ENCODE measurements at places on chromosomes 5 and 9.

- no peaks in the 10 kb centered on the region for H3K27me3 ChIP-seq
- H3K4me1 ChIP-seq: peaks cover 10% of the 10 kb centered on the region
- no peaks in the 10 kb centered on the region for H3K36me3 ChIP-seq
- no peak overlapping the region for H3K27ac ChIP-seq
- H3K4me3 ChIP-seq: no peak overlapping the region
Observed at GRCh38 chr9:34321451-34321850, 7.6 kb downstream of the KIF24 start.

DNA sequence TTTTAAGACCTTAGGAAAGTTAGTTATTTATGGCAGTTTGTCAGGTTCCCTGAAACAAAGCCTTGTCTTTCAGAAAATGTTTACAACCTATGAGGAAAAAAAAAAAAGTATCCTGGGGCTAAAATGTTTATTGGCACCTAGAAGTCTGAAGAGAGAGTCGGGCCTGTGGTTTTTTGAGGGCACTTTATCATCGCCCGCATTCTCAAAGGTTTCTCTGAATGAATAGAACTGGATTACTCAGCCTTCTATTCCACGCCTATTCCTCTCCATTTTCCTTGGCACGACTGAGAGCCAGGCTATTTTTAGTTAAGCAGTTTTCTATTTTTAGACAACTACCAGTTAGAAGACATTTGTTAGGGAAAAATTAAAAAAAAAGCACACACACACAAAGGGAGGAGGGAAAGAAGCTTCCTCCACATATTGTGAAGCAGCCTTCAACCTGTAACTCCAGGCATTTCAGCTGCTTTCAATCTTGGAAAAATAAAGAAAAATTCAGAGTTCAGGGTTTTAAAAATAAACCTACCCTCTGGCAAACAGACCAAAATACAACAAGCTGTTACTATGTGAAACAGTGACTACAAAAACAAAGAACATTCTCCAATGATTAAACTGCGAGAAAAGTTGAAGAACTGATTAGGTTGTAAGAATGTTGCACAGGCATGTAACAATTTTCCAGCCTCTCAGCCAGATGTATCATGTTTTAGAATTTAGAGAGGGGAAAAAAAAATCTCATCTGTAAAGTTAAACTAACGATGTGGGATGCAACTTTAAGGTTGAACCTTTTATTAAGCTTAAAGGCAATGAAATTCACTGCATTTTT lies 97.0 kb downstream of the MEF2C start:
- no peaks in the 10 kb centered on the region for H3K27me3 ChIP-seq
- DNase-seq: no peak
- H3K27ac ChIP-seq: peak overlapping the region; percentile 84
- peak overlapping the region; percentile 42 for H3K4me3 ChIP-seq
- peaks cover 23% of the 10 kb centered on the region for H3K4me1 ChIP-seq
- no peaks in the 10 kb centered on the region for H3K36me3 ChIP-seq

DNA sequence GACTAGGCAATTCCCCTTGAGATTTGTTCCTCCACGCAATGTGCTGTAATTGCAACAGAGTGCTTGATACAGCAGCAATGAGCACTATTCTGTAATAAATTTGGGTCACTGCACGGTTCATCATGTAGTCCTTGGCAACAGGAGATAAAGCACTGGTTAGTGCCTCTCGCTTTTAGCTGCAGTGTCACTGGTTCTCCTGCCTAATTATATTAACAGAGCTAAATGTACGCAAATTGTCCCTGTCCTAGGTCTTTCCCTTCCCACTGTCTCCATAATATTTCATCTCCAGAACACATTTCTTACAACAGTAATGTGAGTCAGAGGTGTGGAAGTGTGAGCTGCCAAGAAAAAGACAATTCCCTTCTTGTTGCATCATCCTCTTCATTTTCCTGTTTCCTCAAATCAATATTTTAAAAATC lies 553.1 kb downstream of the ZNF608 start:
- H3K36me3 ChIP-seq: no peaks in the 10 kb centered on the region
- no peak overlapping the region for H3K27ac ChIP-seq
- H3K4me3 ChIP-seq: no peak overlapping the region
- H3K4me1 ChIP-seq: peaks cover 41% of the 10 kb centered on the region
- H3K27me3 ChIP-seq: peaks cover 27% of the 10 kb centered on the region

DNA sequence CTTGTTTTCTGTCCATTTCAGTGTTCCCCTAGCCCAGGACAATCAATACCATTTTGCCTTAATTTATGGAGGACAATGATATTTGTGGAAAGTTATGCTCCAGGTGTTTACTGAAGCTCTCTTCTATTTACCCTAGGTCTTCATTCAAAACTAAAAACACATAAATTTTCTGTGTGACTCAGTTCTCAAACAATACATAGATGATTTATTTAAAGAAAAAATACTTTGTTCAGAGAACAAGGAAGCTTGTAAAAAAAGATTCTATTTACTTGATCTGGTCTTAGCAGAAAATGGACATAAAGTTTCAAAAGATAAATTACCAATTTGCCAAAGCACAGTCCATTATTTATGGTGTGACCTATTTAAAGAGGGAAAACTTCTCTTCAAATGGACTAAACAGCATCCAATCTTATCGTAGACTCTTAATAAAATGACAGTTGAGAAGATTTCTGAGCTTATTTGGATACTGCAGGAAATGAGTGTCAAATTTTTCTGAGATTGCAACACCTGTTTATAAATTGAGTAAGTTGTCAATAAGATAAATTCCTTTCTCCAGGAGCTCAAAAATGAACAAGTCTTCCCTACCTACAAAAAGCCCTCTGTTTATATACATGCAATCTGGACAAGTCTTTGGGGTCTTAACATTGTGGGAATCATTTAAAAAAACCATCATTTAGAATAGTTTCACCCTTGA lies 627.2 kb downstream of the PSAT1 start:
- H3K4me3 ChIP-seq: no peak overlapping the region
- H3K36me3 ChIP-seq: no peaks in the 10 kb centered on the region
- H3K4me1 ChIP-seq: no peaks in the 10 kb centered on the region
- DNase-seq: no peak
- no peak overlapping the region for H3K27ac ChIP-seq

DNA sequence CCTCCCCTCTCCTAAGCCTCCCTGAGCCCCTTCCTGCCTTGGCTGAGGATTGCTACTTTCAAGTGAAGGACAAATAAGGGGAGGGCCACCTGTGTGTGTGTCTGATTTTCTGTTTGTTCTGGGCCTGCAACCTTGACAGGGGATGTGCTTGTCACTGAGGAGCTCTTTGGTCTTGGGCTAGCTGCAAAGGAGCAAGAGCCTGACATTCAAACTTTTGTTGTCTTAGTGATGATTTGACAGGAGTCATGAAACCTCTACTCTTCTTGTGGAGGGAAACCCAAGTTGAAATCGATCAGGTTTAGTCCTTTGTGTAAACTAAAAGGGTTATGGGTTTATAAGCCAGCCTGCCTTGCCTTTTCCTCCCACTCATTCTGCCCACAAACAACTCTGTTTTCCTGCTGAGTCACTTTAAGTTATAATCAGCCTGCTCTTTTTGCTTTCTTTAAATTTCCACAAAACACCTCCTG lies 16.9 kb downstream of the CLTA start:
- peaks cover 49% of the 10 kb centered on the region for H3K36me3 ChIP-seq
- H3K27ac ChIP-seq: no peak overlapping the region
- H3K4me1 ChIP-seq: no peaks in the 10 kb centered on the region
- H3K4me3 ChIP-seq: no peak overlapping the region
- no peak for DNase-seq

- no peaks in the 10 kb centered on the region for H3K36me3 ChIP-seq
- peaks cover 16% of the 10 kb centered on the region for H3K27me3 ChIP-seq
- no peak overlapping the region for H3K27ac ChIP-seq
Observed at GRCh38 chr9:98333703-98334582, 78.5 kb upstream of the TBC1D2 start.

DNA sequence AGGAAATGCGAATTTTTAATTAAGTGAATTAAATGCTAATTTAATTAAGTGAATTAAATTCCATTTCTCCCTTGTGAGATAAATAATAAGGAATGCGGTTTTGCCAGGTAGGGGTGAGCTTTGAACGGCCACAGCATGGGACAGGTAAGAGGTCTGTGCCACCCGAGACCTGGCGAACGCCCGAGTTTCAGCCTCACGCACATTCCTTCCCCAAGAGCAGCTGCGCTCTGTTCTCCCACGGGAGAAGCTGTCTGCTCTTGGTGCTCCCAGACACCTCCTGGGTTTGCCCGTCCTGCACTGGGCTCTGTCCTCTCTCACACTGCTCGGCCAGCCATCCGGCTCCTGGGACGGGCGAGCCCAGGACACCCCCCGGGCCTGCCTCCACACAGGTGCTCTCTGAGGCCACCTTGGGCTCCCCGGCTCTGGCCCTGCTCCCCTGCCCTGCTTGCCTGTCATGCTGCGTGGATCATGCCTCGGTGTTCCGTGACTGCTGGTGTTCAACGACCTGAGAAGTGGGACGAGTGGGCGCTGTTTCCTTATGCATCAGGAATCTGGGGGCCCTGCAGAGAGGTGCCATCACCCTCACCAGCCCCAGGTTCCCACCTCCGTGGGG lies 13.7 kb upstream of the CAMSAP1 start:
- DNase-seq: no peak
- no peaks in the 10 kb centered on the region for H3K4me1 ChIP-seq
- H3K4me3 ChIP-seq: no peak overlapping the region
- no peaks in the 10 kb centered on the region for H3K27me3 ChIP-seq
- H3K27ac ChIP-seq: no peak overlapping the region

DNA sequence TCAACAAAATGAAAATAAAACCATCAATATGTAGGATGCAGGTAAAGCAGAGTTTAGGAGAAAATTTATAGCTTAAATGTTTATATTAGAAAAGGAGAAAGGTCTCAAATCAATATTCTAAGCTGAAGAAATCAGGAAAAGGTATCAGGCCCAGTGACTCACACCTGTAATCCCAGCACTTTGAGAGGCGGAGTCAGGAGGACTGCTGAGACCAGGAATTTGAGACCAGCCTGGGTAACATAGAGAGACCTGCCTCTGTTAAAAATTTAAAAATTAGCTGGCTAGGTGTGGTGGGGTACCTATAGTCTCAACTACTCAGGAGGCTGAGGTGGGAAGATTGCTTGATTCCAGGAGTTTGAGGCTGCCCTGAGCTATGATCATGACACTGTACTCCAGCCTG lies 32.2 kb downstream of the CCDC69 start:
- no peak for DNase-seq
- H3K27me3 ChIP-seq: no peaks in the 10 kb centered on the region
- H3K27ac ChIP-seq: no peak overlapping the region
- H3K4me3 ChIP-seq: no peak overlapping the region

- no peak overlapping the region for H3K4me3 ChIP-seq
- DNase-seq: no peak
- peak overlapping the region; percentile 45 for H3K27ac ChIP-seq
- H3K36me3 ChIP-seq: no peaks in the 10 kb centered on the region
Observed at GRCh38 chr9:72467766-72468738, 53.4 kb upstream of the TMC1 start.

DNA sequence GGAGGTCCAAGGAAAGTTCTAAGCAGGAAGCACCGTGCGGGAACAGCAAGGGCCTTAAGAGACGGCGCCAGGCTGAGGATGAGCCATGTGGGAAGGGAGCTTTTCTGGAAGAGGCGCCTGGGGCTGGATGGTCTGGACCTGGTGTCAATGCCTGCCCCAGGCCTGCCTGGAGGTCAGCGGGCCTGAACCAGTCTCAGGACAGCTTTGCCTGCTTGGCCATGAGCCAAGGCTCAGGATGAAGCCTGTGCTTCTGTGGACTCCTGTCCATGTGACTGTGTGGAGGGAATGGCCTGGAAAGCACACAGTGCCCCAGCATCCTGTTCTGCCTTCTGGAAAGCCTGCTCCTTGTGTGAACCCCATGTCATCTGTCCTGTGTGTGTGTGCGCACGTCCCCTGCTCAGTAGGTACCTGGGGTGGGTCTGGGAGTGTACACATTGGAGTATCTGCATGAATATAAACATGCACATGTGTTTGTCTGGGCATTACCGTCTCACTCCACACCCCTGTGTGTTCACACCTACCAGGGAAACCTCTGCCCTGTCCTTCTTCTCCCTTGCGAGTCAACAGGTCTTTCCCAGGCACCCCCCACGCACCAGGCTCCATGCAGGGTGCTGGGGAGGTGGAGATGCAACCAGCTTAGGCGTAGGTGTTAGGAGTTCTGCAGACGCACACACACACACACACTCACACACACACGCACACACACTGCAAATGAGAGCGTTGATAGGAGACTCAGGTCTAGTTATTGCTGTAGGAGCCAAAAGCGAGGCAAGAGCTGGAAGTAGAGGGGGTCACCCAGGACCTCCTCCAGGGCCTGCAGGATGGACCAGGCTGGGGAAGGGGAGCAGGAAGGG lies 24.8 kb downstream of the DAB2IP start:
- H3K4me1 ChIP-seq: peaks cover 21% of the 10 kb centered on the region
- no peaks in the 10 kb centered on the region for H3K27me3 ChIP-seq
- H3K4me3 ChIP-seq: no peak overlapping the region
- H3K27ac ChIP-seq: no peak overlapping the region

GRCh38 chr5:154593071-154593470 lies 115.0 kb upstream of the HAND1 start:
- peaks cover 10% of the 10 kb centered on the region for H3K27me3 ChIP-seq
- DNase-seq: no peak
- H3K4me1 ChIP-seq: peaks cover 4% of the 10 kb centered on the region

DNA sequence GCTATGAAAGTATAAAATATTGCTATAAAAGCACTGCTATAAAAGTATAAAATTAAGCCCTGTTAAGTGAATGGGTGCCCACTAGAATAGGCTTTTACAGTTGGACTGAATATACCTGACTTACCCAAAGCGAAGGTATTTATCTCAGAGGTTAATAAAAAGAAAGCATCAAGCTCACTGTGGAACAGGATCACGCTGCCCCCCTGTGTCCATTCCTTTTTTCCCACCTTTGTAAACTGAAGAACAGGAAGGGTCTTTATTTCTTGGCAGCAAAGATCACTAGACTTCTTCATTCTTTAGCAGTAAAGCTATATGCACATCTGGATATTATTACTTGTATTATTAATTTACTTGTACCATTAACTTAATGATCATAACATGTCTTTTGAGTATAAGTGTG lies 22.1 kb upstream of the PLPP6 start:
- H3K36me3 ChIP-seq: no peaks in the 10 kb centered on the region
- no peak overlapping the region for H3K4me3 ChIP-seq
- DNase-seq: no peak
- no peak overlapping the region for H3K27ac ChIP-seq
- no peaks in the 10 kb centered on the region for H3K4me1 ChIP-seq

- H3K4me3 ChIP-seq: no peak overlapping the region
- no peak overlapping the region for H3K27ac ChIP-seq
- peaks cover 35% of the 10 kb centered on the region for H3K4me1 ChIP-seq
Observed at GRCh38 chr5:173831196-173831914, 56.8 kb upstream of the CPEB4 start.

GRCh38 chr9:38707885-38708637 lies 11.9 kb downstream of the FAM240B start:
- H3K36me3 ChIP-seq: no peaks in the 10 kb centered on the region
- DNase-seq: no peak
- H3K27ac ChIP-seq: no peak overlapping the region
- H3K4me1 ChIP-seq: peaks cover 4% of the 10 kb centered on the region
- no peak overlapping the region for H3K4me3 ChIP-seq

- peak overlapping the region; percentile 87 for H3K27ac ChIP-seq
- peaks cover 20% of the 10 kb centered on the region for H3K27me3 ChIP-seq
- DNase-seq: no peak
- peak overlapping the region; percentile 99 for H3K4me3 ChIP-seq
Observed at GRCh38 chr5:129460672-129460935, 506 bp downstream of the ADAMTS19 start.

Measured in type B pancreatic cell (in vitro differentiated cells).